ENCODE measurements at places on chromosomes 3 and 15.

- ATAC-seq = no peak
These were observed 65.4 kb downstream of the BDH1 start for GRCh38 chr3:197490098-197491058.

- peak; percentile 19 for ATAC-seq
These were observed 37.0 kb upstream of the CDCP1 start for GRCh38 chr3:45182915-45183871.

- no peak for ATAC-seq
These were observed 255.8 kb downstream of the EPHA3 start for GRCh38 chr3:89363171-89363570.

GRCh38 chr3:7397097-7397496 is 536.2 kb downstream of the GRM7 start:
- no peak for ATAC-seq

- no peak for ATAC-seq
These were observed 30.8 kb downstream of the POMGNT2 start for GRCh38 chr3:43074901-43075689.

- no peak for ATAC-seq
These were observed 31.3 kb upstream of the ATP8B4 start for GRCh38 chr15:50150349-50150748.

GRCh38 chr15:63509955-63510940 is 5.9 kb downstream of the USP3 start:
- no peak for ATAC-seq

- no peak for ATAC-seq
These were observed 55.6 kb upstream of the XCR1 start for GRCh38 chr3:46082849-46083248.

DNA sequence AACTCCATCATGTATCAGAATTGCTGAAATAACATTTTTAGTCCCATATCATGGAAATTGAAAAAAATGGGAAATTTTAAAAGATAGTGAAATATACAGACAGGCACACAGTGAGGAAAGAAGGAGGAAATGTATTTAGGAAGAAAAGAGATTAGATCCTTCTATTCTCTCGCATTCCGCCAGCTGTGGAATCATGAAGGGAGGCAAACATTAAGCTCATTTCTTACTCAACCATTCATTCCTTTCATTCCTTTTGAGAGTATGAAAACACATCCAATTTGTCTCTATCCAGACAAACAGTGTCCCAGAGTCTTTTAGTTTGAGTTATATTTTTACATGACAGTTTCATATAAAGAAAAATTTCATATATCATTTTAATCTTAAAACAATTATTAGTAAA is 52.5 kb upstream of the KCNMB2 start:
- ATAC-seq = no peak

GRCh38 chr3:116005404-116005803 is 382.1 kb downstream of the GAP43 start:
- peak; percentile 19 for ATAC-seq

GRCh38 chr3:88113311-88114162 is 36.2 kb upstream of the C3orf38 start:
- peak; percentile 61 for ATAC-seq

- peak; percentile 63 for ATAC-seq
These were observed 7.2 kb downstream of the TNFAIP8L3 start for GRCh38 chr15:51087513-51087912.

DNA sequence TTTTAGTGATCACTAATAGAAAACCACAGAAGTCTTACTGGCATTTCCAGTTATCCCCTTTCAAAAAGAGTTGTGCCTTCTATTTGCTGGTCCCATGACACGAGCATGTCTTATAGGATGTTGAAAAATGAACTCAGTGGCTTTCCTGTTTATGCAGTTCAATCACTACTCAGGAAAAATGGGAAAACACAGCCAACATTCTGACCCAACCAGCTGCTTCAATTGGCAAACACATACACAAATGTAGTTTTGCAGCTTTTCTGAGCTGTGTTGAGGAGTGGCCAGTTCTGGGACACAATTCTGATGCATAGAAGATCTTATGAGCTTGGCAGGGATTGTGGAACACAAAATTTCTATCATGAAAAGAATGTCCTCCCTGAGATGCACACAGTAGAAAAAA is 40.3 kb downstream of the FSTL1 start:
- no peak for ATAC-seq

GRCh38 chr3:70988111-70988510 is 595.4 kb downstream of the FOXP1 start:
- peak; percentile 61 for ATAC-seq

GRCh38 chr3:45555086-45555591 is 39.4 kb upstream of the LIMD1 start:
- ATAC-seq = no peak

DNA sequence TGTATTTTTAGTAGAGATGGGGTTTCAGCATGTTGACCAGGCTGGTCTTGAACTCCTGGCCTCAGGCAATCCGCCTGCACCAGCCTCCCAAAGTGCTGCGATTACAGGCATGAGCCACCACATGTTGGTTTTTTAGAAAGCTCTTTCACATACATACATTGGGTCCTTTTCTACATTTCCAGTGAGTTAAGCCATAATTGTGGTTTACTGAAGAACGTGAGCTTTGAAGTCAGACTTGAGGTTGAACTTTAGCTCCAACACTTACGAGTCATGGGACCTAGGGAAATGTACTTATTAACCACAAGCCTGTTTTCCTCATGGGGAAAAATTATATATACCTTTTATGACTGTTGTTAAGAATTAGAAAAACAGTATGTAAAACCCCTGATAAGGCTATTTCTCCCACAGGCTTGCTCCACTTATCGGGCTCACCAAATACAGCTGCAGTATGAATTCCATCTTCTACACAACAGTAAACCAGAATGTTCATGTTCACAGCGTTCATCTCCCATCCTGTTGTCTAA is 39.0 kb downstream of the GPR160 start:
- no peak for ATAC-seq

DNA sequence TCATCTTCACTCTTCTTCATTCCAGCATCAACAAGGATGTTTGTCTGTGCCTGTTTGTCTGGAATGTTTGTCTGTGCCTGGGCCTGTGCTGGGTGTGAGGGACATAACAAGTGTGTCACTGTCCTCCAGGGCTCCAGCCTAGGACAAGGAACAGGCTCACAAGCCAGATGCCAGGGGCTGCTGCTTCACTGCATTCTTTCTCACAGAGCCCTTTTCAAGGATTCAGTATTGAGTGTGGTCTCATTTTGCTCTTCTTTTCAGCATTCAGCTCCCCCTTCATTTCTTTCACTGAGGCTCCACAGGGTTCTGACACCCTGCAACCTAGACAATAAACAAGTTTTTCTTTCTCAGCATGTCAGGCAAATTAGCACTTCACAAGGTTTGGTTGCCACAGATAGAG is 43.6 kb upstream of the KY start:
- ATAC-seq = no peak

DNA sequence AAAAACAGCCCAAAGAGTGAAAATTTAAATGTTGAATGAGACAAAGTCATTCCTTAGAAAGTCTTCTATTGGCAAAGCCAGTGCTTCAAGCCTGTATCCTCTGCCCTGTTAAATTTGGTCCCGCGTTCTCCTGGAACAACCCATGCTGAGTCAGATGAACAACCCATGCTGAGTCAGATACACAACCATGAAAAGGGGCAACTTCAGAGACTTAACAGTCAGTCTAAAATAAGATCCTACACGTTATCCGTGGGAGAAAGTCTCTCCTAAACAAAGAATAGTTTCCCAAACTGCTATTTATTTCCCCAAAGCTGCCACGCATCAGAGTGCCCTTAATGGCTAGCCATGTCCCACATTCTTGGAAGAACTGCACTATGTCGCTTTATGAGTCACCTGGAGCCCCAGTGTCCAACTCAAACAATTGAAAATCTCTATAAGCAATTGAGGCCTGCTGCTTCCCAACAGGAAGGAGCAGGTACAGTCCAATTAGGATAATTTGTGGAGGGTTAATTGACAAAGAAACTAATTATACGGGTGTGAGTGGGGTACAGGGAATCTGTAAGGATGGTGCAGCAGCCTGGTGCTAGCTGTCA is 66.1 kb downstream of the WHAMM start:
- ATAC-seq = no peak

GRCh38 chr3:42052484-42053351 is 38.4 kb upstream of the TRAK1 start:
- ATAC-seq = peak; percentile 66

- no peak for ATAC-seq
These were observed 80.1 kb downstream of the SLC6A1 start for GRCh38 chr3:11072631-11073030.

DNA sequence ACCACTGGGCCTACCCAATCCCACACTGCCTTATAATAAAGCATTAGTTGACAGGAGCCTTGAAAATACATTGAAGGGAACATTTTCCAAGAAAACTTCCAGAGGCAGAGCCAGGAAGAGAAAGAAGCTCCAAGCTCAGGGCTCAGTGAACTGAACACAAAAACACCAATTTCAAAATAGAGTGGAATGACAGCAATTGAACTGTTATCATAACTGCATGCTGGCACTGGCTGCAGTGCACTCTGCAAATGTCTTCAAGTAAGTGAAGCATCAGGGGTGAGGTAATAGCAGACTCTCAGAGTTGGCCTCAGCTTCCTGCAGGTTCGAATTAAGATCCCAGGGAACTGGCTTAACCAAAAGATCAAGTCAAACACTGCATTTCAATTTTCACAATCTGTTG is 388.0 kb upstream of the WNT5A start:
- no peak for ATAC-seq

- ATAC-seq = no peak
These were observed 339.1 kb upstream of the POU1F1 start for GRCh38 chr3:87615506-87615905.

- no peak for ATAC-seq
These were observed 1223.2 kb downstream of the OTOL1 start for GRCh38 chr3:162719684-162720341.

GRCh38 chr15:68981941-68982340 is 32.6 kb upstream of the NOX5 start:
- no peak for ATAC-seq

DNA sequence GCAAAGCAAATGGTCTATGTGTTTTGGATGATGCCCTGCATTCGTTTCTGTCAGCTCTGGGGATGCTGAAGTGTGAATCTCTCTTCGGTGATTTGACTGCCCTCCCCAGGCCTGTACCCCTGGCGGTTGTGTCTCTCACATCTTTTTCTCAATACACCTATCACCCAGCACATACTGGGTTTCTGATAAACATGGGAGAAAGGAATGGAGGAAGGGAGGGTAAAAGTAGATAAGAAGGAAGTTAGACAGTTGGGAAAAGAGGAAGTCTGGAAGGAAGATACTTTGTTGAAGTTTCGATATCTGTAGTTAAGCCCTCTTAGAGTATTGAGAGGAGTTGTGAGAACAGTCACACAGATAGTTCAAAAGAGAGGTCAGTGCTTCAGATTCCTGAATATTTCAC is 35.8 kb upstream of the LRTM1 start:
- no peak for ATAC-seq

- no peak for ATAC-seq
These were observed 36.3 kb downstream of the APBA2 start for GRCh38 chr15:28921919-28922706.

GRCh38 chr3:150273396-150273795 is 134.7 kb upstream of the TSC22D2 start:
- ATAC-seq = no peak

- ATAC-seq = no peak
These were observed 78.5 kb upstream of the CHD2 start for GRCh38 chr15:92821491-92822116.

DNA sequence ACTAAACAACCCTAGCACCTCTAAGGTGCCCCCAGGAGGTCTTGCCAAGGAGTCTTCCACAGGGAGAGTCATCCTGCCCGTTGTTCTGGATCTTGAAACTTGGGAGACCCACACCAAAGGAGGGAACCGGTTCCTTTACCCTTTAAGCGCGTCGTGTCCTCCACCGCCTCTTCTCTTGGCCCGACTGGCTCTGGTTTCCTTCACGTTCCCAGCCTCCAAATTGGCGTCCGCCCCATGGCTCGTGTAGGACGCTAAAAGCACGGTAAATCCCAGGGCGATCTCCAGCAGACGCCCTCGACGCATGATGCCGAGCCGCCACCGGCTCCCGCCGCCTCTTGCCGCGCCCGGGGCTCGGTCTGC is 1.1 kb downstream of the FBN1 start:
- ATAC-seq = peak; percentile 3

DNA sequence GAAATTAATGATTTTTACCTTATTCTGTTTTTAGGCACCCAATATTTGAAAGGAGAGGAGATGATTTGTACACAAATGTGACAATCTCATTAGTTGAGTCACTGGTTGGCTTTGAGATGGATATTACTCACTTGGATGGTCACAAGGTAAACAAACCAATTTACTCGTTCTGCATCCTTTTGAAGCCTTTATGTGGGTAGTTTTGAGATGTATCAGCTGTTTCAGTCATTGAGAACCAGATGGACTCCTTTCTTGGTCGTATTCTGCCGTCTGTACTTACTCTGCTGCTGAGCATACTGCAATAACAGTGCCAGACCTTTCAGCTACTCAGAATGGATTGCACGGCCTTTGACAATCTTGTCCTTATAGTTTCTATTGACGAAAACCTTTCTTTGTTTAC is 13.3 kb downstream of the DNAJB11 start:
- ATAC-seq = no peak

DNA sequence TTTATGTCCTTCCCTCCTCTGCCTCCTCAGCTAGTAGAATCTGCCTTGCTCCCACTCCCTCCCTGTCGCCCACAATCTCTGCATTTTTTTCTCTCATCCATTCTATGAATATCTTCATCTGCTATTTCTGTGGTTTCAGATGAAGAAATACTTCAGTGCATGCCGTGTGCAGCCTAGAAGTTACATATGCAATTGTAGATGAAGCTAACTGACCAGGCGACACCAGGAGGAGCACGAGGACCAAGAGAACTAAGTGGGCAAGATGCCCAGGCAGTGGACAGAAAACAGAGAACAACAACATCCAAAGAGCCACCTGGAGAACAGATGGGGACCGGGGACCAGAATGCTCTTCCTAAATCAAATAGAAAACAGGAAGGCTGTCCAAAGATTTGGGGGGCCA is 121.4 kb upstream of the ATP11B start:
- no peak for ATAC-seq

GRCh38 chr3:12842469-12842868 is 1.1 kb upstream of the RPL32 start:
- no peak for ATAC-seq

DNA sequence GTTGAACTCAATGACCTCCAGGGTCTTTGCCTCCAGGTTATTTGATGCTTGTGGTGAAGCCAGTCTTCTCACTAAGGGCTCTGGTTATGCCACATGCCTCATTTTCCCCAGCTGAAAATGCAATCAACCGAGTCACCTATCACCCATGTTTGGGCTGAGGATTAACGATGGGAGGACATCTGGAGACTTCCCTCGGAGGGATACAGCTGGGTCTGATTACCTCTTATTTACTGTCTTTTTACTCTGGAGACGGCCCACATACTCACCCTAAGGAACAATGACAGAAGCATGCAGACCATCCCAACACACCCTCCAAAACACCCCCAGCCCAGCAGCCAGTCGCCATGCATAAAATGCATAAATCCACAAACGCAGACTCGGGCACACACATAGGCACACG is 187.4 kb downstream of the OPA1 start:
- no peak for ATAC-seq

Data from gastroesophageal sphincter (tissue), 4 donors.